ENCODE measurements at places on chromosomes 4 and X.

GRCh38 chr4:70062000-70062399, 11.8 kb downstream of the HTN1 start:
- no peak for DNase-seq

DNA sequence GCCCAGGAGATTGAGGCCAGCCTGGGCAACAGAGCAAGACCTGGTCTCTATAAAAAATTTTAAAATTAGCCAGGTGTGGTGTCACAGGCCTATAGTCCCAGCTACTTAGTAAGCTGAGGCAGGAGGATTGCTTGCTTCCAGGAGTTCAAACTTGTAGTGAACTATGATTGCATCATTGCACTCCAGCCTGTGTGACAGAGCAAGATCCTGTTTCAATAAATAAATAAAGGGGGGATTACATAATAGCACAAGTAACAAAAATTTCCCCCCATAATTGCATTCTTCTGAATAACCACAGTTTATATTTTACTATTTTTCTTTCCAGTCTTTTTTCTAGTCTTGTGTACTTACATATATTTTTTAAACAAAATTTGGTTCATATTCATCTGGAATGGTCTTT, 135.6 kb downstream of the CHIC2 start:
- H3K36me3 ChIP-seq = no peaks in the 10 kb centered on the region
- H3K27me3 ChIP-seq = peaks cover 10% of the 10 kb centered on the region
- no peaks in the 10 kb centered on the region for H3K4me1 ChIP-seq
- no peak overlapping the region for H3K27ac ChIP-seq
- DNase-seq = no peak

- H3K36me3 ChIP-seq = no peaks in the 10 kb centered on the region
- no peak overlapping the region for H3K27ac ChIP-seq
- H3K4me3 ChIP-seq = no peak overlapping the region
- H3K27me3 ChIP-seq = peaks cover 4% of the 10 kb centered on the region
- no peak for DNase-seq
- H3K4me1 ChIP-seq = no peaks in the 10 kb centered on the region
Measured at GRCh38 chrX:51641421-51642021, 22.8 kb upstream of the CENPVL3 start.

GRCh38 chr4:184313058-184313581, 95.4 kb upstream of the ENPP6 start:
- peak overlapping the region; percentile 91 for H3K27ac ChIP-seq
- no peak for DNase-seq
- no peaks in the 10 kb centered on the region for H3K27me3 ChIP-seq
- peaks cover 69% of the 10 kb centered on the region for H3K4me1 ChIP-seq
- no peaks in the 10 kb centered on the region for H3K36me3 ChIP-seq

- H3K27ac ChIP-seq = peak overlapping the region; percentile 70
- peak; percentile 75 for DNase-seq
- H3K27me3 ChIP-seq = peaks cover 2% of the 10 kb centered on the region
- peaks cover 40% of the 10 kb centered on the region for H3K4me1 ChIP-seq
- peaks cover 6% of the 10 kb centered on the region for H3K36me3 ChIP-seq
Measured at GRCh38 chrX:40281336-40282005, 183.7 kb upstream of the BCOR start.

GRCh38 chr4:75848891-75849290, 53.4 kb downstream of the PPEF2 start:
- no peaks in the 10 kb centered on the region for H3K36me3 ChIP-seq
- DNase-seq = no peak
- peaks cover 19% of the 10 kb centered on the region for H3K4me1 ChIP-seq
- peaks cover 10% of the 10 kb centered on the region for H3K27me3 ChIP-seq

DNA sequence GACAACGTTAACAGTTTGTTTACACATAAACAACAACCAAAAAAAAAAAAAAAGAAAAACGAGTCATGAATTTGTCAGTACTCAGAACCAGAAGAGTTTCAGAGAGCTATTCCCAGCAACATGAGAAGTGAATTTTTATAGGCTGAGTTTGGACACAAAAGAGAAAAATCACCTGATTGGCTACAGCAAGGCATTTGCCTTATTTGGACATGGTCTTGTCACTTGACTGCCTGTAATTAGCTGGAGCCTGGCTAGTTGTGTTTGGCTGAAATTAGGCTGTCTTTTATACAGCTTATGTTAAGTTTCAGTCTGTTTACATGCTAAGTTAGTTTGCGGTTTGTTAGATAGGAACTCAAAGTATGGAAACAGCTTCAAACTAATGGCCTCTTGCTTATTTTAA, 880 bp upstream of the TEX13A start:
- no peak overlapping the region for H3K27ac ChIP-seq
- no peak overlapping the region for H3K4me3 ChIP-seq
- H3K27me3 ChIP-seq = no peaks in the 10 kb centered on the region
- DNase-seq = no peak

DNA sequence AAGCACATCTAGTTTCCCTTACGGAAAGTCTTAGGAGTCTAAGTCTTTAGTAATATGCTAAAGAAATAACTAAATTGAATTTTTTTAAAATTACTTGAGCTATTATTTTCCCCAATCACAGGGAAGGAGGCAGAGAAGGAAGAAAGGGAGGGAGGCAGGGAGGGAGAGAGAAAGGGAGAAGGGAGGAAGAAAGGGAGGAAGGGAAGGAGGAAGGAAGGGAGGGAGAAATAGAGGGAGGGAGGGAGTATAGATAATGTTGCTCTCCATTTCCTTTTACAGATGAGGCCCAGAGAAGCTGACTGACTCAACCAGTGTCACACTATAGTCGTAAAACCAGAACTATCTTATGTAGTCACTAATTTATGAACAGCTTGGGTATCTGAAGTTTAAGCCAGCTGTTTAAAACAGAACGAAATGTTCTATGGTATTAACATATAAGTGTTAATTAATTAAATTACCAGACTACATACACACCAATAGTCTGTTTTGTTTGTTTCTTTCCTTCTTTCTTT, 14.6 kb downstream of the SH3RF1 start:
- peaks cover 28% of the 10 kb centered on the region for H3K27me3 ChIP-seq
- no peak for DNase-seq
- H3K36me3 ChIP-seq = no peaks in the 10 kb centered on the region
- no peak overlapping the region for H3K27ac ChIP-seq
- no peaks in the 10 kb centered on the region for H3K4me1 ChIP-seq

DNA sequence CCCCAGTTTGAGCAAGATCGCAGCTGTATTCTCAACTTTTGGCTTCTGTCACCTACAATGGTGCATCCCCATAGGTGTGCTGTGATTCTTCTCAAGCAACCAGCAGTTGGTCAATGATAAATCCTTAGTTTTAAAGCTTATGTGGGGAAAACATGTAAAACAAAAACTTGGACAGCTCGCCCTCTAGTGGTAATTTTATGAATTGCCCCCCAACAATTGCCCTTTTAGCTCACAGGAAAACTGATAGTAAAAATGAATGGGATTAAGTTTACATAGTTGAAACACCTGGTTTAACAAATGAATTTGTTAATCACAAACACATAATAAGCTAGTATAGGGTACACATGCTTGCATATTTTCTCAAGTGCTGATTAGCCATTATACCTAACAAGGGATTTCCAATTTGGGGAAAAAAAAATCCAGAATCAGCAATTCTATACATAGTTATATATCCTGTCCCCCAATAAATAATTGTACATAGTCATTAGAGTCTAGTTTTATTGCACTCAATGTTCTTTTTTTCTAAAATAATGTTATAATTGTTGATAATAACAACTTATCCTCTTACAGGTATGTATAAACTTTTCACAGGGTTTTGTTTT, 30.1 kb downstream of the TEX13A start:
- H3K36me3 ChIP-seq = no peaks in the 10 kb centered on the region
- H3K4me1 ChIP-seq = no peaks in the 10 kb centered on the region
- no peaks in the 10 kb centered on the region for H3K27me3 ChIP-seq

DNA sequence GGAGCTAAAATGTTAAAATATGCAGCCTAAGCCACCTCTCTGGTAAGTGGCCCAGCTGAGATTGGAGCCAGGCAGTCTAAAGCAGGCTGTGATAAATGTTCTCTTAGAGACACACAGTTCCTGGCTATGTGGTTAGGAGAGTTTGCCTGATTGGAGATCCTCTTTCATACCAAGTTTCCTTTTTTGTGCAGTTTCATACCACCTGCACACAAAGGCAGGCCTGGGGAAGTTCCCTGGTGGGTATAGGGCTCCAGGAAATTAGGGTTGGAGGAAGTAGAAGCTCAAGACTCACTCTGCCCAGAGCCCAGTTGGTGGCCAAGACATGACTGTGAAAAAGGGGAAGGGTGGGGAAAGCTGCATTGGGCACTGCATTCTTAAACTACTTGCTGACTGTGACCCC, 16.9 kb downstream of the CYBB start:
- DNase-seq = no peak
- peaks cover 11% of the 10 kb centered on the region for H3K4me1 ChIP-seq
- no peaks in the 10 kb centered on the region for H3K36me3 ChIP-seq
- no peak overlapping the region for H3K4me3 ChIP-seq

GRCh38 chrX:135193740-135194139, 22.5 kb upstream of the CT55 start:
- H3K27ac ChIP-seq = no peak overlapping the region
- H3K36me3 ChIP-seq = no peaks in the 10 kb centered on the region
- H3K4me3 ChIP-seq = no peak overlapping the region
- peaks cover 31% of the 10 kb centered on the region for H3K27me3 ChIP-seq

DNA sequence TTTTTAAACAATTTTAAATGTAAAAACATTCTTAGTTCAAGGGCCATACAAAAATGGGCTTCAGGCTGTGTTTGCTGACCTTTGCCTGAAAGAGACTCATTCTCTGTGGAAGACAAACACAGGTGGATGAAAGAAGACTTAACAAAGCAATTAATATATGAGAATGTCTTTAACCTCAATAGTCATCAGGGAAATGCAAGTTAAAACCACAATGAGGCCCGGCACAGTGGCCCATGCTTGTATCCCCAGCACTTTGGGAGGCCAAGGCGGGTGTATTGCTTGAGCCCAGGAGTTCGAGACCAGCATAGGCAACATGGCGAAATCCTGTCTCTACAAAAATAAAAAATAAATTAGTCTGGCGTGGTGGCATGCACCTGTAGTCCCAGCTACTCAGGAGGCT, 7.1 kb upstream of the SMARCA1 start:
- H3K27me3 ChIP-seq = peaks cover 3% of the 10 kb centered on the region
- DNase-seq = no peak
- no peaks in the 10 kb centered on the region for H3K4me1 ChIP-seq
- H3K4me3 ChIP-seq = no peak overlapping the region
- no peaks in the 10 kb centered on the region for H3K36me3 ChIP-seq
- H3K27ac ChIP-seq = no peak overlapping the region

DNA sequence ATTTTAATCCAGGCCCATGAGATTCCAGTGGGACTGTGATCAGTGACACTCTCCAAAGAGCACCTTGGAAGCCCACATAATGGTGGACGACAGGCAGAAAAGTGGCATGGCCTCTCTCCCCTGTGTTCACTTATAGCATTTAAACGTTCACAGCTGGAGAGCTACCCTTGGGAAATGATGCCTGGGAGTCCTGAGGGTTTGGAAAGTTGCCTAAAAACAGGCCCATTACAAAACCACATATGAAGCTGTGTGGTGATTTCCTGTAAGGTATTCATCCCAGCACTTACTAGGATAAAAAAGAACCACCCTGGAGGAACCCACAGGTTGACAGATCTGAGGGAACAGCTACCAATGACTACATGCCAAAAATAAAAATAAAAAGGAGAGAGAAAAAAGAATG, 193.2 kb downstream of the RASL11B start:
- H3K36me3 ChIP-seq = peaks cover 3% of the 10 kb centered on the region
- no peaks in the 10 kb centered on the region for H3K27me3 ChIP-seq
- no peak for DNase-seq
- H3K4me1 ChIP-seq = no peaks in the 10 kb centered on the region

DNA sequence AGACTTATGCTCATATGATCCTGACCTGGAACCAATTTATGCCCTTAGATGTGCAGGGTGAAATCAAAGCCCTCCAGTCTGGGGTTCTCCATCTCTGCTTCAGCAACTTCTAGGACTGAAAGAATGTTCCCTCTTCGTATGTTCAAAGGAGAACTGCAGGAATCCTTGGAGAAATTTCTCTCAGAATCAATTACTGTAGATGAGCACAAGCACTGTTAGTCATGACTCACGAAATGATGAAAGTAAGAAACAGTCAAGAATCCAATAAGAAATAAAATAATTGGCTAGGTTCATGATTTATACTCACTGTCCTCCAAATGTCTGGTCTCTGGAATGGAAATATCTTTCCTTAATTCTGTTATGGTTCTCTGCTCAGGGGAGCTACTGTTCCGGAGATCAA, 348.2 kb downstream of the PDGFC start:
- no peaks in the 10 kb centered on the region for H3K36me3 ChIP-seq
- DNase-seq = no peak
- no peaks in the 10 kb centered on the region for H3K27me3 ChIP-seq

DNA sequence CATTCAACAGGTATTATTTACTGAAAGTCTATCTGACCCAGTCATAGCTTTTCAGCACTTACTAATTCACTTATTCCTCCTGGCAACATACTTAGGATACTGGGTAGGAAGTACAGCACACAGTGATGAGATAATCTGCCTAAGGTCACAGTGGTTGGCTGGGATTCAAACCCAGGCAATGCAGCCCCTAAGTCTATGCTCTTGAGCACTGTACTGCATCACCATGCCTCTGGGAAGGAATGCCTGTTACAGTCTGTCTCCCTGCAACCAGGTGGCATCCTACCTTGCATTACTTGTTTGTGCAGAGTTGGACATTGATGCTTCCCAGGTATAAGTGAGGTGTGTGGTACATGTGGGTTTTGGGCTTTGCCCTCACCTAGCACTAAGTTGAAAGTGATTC, 21.5 kb upstream of the LRAT start:
- H3K27ac ChIP-seq = no peak overlapping the region
- no peak overlapping the region for H3K4me3 ChIP-seq
- peaks cover 17% of the 10 kb centered on the region for H3K4me1 ChIP-seq

DNA sequence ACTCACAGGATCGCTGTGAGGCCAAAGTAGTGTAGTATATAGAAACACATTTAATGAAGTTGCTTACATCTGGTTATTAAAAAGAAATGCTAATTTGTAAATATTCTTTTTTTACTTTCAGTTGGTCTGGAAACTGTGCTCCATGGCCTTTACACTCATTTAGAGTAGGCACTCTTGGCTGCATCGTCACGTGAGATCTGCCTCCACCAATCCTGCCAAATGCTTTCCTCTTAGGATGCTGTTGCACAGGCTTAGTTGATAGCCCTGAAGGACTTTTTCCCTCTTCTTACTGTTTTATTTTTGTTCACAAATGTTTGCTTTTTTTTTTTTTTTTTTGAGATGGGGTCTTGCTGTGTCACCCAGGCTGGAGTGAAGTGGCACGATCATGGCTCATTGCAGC, 6.3 kb downstream of the CPE start:
- DNase-seq = no peak
- no peak overlapping the region for H3K4me3 ChIP-seq
- H3K27ac ChIP-seq = no peak overlapping the region
- peaks cover 68% of the 10 kb centered on the region for H3K27me3 ChIP-seq
- no peaks in the 10 kb centered on the region for H3K36me3 ChIP-seq
